ENCODE measurements at places on chromosomes 4 and X.

DNA sequence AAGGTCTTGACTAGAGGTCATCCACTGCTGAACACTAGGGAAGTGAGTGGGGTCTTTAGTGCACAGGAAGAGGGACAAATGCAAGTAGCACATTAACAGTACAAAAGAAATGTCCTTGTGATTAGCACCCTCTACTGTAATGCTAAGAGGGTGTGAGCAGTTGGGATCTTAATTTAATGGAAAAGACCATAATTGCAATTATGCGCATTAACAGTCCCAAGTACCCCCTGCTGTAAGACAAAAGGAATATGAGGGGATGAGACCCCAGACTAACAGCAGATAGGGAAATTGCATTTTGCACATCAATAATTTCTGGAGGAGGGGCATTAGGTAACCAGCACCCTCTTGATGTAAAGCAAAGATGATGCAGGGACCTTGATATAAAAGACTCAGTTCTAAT, 285.0 kb downstream of the CHIC1 start:
- no peak for DNase-seq

GRCh38 chr4:76256032-76256431, 4.5 kb downstream of the FAM47E start:
- DNase-seq = no peak

GRCh38 chr4:174215961-174216680, 67.3 kb downstream of the FBXO8 start:
- DNase-seq = no peak

DNA sequence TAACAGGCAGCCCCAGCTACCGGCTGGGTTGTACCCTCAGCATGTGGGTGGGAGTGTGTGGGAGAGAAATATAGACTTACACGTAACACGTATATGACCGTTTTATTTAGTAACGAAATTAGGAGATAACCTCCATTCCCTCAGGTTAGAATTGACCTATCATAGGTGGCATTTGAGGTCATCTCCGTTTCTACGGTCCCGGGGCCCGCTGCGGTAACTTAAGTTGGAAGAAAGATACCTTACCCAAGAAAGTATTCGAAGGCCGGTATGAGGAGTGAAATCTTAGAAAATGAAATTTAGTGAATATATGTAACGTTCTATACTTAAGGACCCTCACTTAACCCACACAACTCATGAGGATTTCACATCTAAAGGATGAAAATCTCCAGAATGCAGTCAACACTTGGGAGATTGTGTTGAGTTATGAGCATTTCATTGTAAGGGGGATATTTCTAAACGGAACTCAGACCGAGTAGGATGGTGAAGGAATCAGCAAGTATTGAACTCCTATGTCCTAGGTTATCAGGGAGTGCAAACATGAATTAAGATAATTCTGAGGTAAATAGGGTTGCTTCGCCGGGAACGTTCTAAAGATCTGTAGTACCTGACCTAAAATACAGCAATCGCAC, 891 bp downstream of the CISD2 start:
- no peak for DNase-seq

DNA sequence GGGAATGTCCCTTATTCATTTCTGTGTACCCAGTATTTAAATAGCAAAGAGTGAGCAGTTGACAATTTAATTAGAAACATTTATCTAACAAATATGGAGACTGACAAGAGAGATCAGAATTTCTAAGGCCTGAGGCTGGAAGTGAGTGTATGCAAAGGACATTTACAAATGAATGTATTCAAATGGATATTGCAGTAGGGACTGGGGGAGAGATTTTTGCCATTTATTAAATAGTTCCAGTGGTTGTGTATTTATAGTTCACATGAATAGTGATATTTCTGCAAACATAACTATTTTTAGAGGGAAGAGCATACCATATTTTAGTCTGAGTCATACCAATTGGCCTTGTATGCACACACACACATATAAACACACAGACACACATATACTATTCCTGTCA, 592.4 kb downstream of the GLUD2 start:
- DNase-seq = no peak

- no peak for DNase-seq
Measured at GRCh38 chr4:183053681-183054080, 45.4 kb upstream of the WWC2 start.

DNA sequence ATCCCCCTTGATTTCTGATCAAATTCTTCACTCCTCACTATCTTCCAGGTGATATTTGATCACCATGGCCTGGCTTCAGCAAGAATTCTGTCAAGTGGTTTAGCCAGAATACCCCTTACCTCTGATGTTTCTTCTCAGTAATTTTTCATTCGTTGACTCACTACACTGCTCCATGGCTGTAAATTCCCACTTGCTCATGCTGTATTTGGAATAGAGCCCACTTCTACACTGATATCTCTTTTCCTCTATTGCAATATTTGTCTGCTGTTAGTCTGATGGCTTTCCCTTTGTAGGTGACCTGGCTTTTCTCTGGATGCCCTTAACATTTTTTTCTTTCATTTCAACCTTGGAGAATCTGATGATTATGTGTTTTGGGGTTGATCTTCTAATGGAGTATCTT, 73.9 kb upstream of the DIPK2B start:
- DNase-seq = no peak

- DNase-seq = no peak
Measured at GRCh38 chrX:38651625-38652601, 90.6 kb downstream of the TSPAN7 start.

- DNase-seq = no peak
Measured at GRCh38 chr4:75895744-75896314, 6.4 kb downstream of the PPEF2 start.

DNA sequence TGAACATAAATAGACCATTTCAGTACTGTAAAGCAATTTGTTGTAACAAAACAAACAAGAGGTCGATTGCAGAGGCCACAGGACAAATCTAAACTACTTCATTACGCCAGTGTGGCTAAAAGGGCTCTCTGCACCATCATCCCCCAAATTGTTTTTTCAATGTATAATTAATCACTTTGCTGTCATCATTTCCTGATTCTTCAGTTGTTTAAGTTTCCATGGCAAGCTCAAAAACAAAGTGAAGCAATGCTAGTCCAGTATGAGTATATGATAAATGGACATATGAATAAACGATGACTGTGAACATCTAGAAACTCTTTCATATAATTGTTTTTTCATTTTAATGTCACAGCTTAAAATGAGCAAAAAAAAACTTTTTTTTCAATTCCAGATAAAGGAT, 235.4 kb upstream of the FGF13 start:
- DNase-seq = no peak

- DNase-seq = no peak
Measured at GRCh38 chrX:40912576-40912975, 172.7 kb upstream of the USP9X start.

DNA sequence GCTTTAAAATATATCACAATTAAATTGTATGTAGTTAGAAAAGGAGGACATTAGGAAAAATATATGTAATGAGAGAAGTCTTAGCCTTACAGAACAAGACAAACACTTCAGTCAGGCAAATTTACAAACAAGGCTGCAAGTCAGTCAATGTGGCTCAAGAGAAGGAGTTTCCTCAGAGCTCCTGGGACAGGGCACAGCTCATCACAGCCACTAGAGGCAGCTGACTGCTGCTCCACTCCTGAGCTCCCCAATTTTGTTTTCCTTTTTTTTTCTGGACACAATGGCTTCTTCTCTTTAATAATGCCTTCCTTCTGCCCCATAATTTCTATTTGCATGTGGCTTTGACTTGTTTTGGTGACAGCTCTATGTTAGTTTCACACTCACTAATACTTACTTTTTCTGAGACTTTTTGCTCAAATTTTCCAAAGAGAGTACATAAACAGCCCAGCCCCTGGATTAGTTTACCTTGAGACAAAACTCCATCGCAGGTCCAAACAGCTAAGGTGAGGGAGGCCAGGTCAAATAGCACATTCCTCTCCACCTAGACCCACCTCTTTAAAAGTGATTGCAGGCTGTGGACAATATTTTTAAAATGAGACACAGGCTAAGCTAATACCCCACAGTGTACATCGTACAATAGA, 850.4 kb upstream of the FRG1 start:
- DNase-seq = no peak

DNA sequence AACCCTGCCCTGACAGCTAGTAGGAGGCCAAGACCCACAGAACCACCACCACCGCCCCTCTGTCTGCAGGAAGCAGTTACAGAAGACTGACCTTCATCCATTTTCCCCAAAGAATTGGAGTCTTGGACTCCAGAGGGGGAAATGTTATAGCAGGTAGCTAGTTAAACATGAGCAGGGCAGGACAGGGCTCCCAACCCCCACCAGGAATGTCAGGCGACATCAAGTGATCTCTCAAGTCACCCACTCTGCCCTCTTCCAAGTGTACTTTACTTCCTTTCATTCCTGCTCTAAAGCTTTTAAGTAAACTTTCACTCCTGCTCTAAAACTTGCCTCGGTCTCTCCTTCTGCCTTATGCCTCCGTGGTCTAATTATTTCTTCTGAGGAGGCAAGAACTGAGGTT, 17.1 kb upstream of the AADAT start:
- DNase-seq = no peak

- DNase-seq = no peak
Measured at GRCh38 chr4:33626221-33626620, 2618.1 kb downstream of the ARAP2 start.

- no peak for DNase-seq
Measured at GRCh38 chrX:151704041-151704663, 8.9 kb downstream of the PRRG3 start.

Data from activated T-helper 9 cell treated with anti-CD3 and anti-CD28 coated beads, Interleukin-2, amount 50 U/mL, for 16 hours (primary cell).